NCI-H748 treated with DMSO at 0.1 percent for 48 hours (cell line): ENCODE measurements at places on chromosomes 2 and 18.

GRCh38 chr2:106781196-106781595 is 104.8 kb downstream of the ST6GAL2 start:
- no peak for DNase-seq

DNA sequence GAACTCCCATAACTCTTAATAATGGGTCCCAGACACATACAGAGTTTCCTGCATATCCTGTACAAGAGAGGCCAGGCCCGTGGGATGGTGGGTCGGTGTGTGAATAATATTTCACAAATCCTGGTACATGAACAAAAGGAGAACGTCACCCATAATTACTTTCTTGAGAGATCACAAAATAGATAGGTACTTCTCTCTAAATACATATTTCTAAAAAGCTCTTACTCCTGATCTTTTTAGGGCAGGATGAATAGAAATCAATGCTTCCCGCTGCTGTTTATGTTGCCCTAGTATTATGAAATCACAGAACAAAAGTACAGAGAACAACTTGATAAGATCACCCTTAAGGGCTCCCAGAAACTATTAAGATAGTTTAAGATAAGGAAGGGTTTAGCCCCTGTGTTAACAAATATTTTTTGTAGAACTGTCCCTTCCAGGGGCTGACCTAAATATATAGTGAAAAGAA is 5.4 kb downstream of the IRS1 start:
- DNase-seq = no peak

DNA sequence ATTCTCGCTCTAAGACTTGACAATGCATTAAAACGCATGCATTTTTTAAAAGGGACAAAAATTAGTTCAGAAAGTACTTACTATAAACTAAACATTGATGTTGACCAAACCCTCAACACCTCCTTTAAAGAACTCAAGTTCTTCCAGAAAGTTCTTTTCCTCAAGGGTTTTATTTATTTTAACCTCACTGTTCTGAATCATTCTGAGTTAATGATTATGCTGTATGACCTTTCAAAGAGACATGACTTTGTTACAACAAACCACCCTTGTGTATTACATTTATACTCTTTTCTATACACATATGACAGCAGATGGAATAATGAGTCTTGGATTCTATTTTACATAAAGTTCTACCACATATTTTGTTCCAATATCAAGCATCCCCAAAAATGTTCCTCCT is 139.8 kb upstream of the CCDC150 start:
- no peak for DNase-seq

- DNase-seq = no peak
Measured at GRCh38 chr2:103028181-103028580, 266.4 kb downstream of the TMEM182 start.

DNA sequence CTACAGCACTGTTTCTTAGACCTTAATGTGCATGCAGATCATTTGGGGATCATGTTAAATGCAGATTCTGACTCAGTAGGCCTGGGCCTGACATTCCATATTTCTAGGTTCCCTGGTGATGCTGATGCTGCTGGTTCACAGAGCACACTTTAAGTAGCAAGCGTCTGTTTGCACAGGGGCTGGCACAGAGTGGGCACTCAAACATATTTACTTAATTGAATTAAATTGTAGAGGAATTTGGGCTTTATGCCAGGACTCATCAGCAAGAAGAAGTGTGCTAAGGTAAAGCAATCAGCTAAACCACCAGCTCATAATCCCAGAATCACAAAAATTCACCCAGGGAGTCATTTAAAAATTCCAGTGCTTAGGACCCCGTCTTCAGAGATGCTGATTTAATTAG is 25.1 kb upstream of the INPP4A start:
- no peak for DNase-seq

- no peak for DNase-seq
Measured at GRCh38 chr18:66632756-66633155, 28.9 kb upstream of the CDH19 start.

GRCh38 chr18:9987345-9987744 is 73.5 kb downstream of the VAPA start:
- DNase-seq = no peak

- no peak for DNase-seq
Measured at GRCh38 chr2:20143263-20143662, 81.7 kb downstream of the SDC1 start.
